ENCODE measurements at places on chromosomes 12 and 14.

GRCh38 chr14:105856676-105857219, 330.4 kb downstream of the TMEM121 start:
- DNase-seq: no peak

- no peak for DNase-seq
Measured at GRCh38 chr14:95713596-95714371, at the start of gene TCL1A. TSS of gene TCL1A (minus strand) at chr14:95714125. CDS start at chr14:95714066, 59 bp downstream.

GRCh38 chr12:68370006-68370590, 37.9 kb upstream of the MDM1 start:
- no peak for DNase-seq

DNA sequence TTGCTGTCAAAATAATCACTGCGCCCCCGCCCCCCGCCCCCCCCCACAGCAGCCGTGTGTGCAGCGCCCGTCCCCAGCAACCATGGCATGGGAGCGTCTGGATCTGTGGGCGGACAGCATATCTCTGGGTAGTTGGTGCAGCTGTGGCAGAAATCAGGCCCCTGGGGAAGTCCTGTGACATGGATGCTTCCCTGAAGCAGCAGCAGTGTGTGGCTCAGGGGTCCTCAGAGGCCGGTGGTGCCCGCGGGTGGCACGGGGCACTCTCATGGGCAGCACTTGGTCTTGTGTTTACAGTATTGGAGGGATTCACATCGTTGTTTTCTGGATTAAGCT, 19.2 kb downstream of the XRCC3 start:
- DNase-seq: no peak

DNA sequence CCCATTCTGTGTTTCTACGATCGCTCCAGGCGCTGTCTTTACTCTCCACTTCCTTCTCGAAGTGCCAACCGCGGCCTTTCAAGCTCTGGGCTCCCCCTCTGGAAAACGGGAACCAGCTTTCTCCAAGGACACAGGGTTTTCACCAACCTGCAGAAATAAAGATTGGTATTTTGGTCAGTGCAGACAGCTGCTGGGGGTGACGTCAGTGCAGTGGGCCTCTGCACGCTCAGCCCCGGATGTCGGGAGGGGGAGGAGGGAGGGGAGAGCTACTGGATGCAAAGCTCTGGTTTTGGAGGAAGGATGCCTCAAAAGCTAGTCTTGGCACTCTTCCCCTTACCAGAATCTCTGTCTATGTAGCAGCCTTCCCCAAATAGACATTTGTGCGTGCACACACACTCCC, 19.9 kb downstream of the HRK start:
- DNase-seq: no peak

- DNase-seq: no peak
Measured at GRCh38 chr12:16330560-16330959, 16.9 kb upstream of the MGST1 start.

- no peak for DNase-seq
Measured at GRCh38 chr12:117972301-117972700, 3.5 kb upstream of the KSR2 start.

GRCh38 chr12:53949631-53950436, 4.9 kb upstream of the HOXC12 start:
- no peak for DNase-seq

DNA sequence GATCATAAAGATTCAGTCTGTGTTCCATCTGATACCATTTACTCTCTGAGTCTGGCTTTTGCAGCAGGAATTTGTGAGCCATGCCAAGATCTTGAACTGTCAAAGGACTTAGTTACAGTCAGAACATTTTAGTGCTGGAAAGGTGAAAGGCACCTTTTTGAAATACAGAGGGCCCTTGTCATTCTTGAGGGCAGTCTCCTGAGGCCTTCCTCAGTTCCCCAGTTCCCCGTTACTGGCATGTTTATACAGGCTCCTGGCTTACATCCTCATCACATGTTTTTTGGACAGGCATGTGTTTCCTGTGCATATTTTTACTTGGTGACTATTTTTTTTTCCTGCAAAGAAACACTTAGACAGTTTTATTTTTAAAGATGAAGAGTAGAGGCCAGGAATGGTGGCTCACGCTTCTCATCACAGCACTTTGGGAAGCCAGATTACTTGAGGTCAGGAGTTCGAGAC, 21.0 kb downstream of the CFAP54 start:
- no peak for DNase-seq

GRCh38 chr14:73833530-73834260, 17.9 kb upstream of the PTGR2 start:
- no peak for DNase-seq

GRCh38 chr12:74641694-74642093, 104.1 kb downstream of the ATXN7L3B start:
- no peak for DNase-seq

- no peak for DNase-seq
Measured at GRCh38 chr14:53955671-53956426, 776 bp downstream of the BMP4 start.

DNA sequence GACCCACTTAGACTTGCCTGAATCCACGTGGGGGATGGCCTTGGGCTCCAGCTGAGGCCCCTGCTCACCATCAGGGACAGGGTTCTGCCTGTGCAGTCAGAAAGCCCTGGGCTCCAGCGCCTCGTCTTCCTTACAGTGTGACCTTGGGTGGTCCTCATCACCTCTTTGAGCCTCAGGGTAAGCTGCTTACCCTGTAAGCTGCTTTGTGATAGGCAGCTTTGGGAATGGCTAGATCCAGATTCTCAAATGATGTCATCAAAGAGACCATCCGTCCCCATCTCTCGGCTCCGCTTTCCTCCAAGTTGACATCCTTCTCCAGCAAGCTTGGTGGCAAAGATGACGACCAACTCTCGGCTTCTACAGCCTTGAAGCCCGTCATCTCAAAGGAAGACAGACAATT, 127.0 kb downstream of the ADCK1 start:
- DNase-seq: no peak

GRCh38 chr12:110689281-110690126, 589 bp upstream of the HVCN1 start:
- DNase-seq: no peak

- no peak for DNase-seq
Measured at GRCh38 chr12:84805474-84805858, 107.1 kb downstream of the SLC6A15 start.

- DNase-seq: no peak
Measured at GRCh38 chr14:91911474-91912032, 35.9 kb downstream of the FBLN5 start.

DNA sequence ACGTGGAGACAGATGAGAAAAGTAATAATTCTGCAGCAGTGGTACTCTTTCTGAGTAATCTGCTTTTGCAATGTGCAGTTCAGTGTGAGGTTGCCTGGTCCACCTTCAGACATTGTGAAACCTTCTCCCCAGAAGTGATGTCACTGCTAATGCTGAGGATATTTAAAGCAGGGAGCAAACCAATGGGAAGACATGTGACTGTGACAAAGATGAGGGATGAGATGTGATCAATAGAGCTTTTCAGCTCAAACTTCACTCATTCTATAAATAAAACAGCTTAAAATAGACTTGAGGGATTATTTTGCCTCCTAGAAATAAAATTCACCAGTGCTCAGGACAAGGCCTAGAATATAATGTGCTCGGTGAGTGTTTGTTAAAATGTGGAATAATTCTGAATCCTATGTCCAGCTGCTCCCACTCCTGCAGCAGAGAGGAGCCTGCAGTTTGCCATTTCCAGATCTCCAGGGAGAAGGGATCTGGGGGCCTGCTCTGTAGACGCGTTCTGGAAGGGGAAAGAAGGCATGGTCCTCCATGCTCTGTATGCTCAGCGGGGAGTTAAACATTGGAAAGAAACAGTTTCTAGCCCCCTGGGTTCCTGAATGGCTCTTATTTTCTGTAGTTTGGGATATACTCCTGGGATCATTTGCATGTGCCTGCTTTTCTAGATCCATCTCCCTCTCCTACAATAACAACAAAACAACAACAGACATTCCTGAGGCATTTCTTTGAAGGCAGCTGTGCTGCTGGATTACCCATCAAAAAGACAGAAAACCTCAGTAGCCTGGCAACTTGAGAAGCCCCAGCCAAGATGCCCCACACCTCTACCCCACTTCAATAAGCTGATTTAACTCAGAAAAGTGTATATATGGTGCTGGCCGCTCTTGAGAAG, 8.9 kb downstream of the SLC7A8 start:
- no peak for DNase-seq

DNA sequence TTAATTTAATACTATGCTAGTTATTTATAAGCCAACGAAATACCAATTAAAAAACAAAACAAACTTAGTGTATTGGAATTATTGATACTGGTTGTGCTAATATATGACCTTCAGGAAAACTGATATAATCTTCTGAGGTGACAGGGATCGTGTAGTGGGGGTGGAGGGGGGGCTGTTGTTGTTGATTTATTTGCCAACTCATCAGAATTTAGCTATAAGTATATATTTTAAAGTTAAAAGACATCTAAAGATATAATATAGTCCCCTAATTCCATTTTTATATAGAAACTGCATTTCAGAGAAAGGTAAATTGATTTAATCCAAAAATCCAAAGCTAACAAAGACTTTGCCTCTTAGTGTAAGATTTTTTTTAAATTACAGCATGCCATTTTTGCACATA, 210.5 kb downstream of the LRRK2 start:
- no peak for DNase-seq

DNA sequence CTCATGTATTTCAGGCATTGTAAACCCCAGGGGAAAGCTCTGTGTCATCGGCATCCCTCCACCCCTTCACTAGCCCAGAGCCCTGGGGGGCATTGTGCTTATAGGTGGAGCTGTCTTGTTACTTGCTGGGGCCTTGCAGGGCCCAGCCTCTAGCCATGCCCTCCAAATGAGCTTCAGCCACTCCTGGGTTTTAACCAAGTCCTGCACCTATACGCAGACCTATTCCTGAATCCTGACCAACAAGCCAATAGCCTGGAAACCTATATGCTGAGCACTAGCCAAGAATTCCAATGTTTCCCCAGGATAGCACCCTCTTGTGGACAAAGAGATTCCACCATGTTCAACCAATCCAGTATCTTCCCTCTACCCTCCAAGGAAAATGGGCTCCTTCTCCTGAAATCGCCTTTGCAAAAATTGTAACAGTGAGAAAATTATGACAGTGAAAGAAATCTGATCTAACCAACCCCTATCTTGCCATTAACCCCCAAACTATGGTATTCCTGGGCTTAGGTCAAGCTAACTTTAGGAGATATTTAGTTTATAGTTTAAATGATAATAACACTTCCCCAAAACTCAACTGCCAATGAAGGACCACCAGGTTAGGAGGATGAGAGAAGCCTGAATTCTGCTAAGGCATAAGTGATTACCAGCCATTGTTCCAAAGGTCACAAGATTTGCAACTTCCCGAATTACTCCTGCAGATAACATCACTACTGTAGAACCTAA, 55.5 kb downstream of the TTC7B start:
- no peak for DNase-seq

DNA sequence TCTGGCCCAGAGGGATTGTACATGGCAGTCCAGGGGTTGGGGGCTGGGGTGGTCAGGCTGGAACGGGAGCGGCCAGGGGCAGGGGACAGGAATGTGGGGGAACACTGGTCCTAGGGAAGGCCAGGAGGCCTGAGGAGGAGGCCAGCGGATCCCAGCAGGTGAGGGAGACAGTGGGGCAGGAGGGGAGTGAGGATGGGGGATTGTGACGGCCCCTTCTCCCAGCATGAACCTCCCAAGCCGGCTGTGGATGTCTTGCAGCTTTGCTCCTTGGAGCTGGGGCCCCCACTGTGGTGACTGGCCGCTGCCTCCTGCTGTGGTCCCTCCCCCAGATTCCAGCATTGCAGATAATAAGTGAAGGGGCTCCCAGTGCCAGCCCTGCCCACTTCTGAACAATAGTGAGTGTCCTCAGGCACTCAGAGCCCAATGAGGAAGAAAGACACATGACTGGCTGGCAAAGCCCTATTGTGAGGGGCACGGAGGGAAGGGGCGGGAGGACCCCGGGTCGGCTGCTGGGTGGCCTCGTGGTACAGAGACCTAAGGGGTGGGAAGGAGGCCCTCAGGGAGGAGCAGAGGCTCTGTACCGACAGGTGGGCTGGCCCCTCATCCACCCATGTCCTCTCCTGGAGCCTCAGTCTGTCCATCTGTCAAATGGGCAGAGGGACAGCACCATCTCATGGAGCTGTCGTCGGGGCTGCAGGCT, 215.0 kb downstream of the KIF26A start:
- no peak for DNase-seq

DNA sequence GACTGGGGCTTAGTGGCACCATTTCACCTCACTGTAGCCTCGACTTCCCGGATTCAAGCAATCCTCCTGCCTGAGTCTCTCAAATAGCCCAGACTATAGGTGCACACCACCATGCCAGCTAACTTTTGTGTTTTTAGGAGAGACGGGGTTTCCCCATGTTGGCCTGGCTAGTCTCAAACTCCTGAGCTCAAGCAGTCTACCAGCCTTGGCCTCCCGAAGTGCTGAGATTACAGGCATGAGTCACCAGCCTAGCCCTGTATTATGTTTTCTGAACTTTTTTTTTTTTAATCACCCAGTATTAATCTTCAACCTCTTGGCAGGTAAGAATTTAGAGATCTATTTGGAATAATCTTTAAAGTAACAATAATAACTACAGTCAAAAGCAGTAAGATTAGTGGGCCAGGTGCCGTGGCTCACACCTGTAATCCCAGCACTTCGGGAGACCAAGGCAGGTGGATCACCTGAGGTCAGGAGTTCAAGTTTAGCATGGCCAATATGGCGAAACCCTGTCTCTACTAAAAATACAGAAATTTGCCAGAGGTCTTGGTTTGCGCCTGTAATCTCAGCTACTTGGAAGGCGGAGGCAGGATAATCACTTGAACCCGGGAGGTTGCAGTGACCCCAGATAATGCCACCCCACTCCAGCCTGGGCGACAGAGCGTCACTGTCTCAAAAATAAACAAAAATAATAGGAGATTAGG, 8.6 kb downstream of the NANOG start:
- no peak for DNase-seq

GRCh38 chr14:20524027-20524426, 18.7 kb downstream of the RNASE10 start:
- no peak for DNase-seq

DNA sequence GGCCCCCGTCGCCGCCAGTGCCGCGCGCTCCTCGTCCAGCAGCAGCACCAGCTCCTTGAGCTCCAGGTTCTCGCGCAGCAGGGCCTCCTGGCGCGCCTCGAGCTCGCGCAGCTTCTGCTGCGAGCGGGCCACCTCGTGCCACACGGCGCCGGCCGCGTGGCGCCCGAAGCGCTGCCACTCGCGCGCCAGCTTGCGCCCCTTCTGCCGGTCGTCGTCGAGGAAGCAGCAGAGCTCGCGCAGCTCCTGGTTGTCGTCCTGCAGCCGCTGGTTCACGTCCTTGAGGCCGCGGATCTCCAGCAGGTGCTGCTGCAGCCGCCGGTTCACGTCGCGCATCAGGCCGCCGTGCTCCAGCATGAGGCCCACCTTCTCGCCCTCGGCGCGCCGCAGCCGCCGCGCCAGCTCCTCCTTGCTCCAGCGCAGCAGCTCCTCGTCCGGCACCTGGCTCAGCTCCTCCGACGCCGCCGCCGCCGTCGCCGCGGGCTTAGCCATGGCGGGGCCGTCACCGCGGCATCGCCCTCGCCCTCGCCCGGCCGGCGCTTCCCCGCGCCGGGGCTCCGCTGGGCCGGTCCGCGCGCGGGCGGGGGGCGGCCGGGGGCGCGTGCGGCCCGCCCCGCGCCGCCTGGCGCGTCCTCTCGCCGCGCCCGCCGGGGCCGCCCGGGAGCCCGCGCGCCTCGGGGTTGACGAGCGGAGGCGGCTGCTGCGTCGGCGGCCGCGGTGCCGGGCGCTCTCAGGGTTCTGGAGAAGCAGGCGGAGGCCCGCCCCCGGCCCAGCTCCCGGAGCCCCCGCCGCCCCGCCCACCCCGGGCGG, at the start of gene CCDC85C:
TSS of gene CCDC85C (minus strand) at position 737 of the 807 bp plus-strand sequence. CDS start at position 489, 248 bp downstream.
- no peak for DNase-seq

GRCh38 chr14:20409226-20409625, 4.1 kb downstream of the TEP1 start:
- no peak for DNase-seq
